ENCODE measurements at places on chromosomes 5 and 9.
A peak's percentile ranks its signal among the peaks of the same experiment; 100 is the strongest.

- no peak for DNase-seq
Measured at GRCh38 chr5:94180761-94181160, 437.6 kb downstream of the KIAA0825 start.

GRCh38 chr9:99826579-99826978 lies 4.9 kb downstream of the NR4A3 start:
- DNase-seq = no peak

DNA sequence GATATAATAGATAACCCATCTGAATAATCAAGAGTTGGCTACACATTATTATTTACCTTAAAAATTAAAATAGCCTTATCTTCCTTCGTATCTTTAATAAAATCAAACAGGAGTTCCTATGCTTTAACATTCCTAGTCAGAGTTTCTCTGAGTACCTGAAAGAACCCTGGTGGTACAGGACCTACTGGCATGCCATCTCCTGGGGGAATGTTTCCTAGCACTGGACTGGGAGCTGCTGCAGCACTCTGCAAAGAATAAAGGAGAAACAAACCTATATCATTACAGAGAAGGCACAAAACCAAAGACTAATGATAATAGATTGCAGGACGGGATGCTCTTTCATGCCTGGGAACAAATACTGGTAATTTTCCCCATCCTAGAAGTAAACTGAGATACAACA lies 119.5 kb upstream of the ACOT12 start:
- no peak for DNase-seq

DNA sequence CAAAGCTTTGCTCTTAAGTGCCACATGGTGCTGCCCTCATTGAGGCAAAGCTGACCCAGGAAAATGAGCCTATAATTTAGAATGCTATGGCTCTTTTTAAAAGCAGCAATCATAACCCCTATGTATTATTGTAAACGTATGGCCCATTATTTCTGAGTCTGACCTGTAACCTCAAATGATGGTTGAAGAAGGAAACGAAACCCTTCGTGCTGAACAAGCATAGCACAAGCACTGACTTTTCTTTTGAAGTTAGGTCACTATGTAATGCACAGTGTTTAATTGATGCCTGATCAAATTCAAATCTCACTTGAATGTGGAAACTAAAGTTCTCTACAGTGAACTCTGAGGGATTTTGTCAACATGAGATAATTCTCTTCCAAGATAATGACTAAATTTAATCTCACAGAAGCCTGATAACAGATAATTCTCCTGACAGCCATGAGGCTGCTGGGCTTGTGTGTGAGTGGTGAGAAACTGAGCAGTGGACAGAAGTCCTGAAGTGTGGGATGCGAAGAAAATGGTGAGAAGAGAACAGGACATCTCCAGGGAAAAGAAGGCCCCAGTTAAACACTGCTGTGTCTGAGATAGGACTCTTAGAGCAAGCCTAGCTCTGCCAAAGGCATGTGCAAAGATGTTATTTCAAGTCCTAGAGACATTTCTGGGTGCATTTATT lies 226.9 kb downstream of the MAN2A1 start:
- DNase-seq = no peak

- no peak for DNase-seq
Measured at GRCh38 chr9:89508951-89509615, 11.2 kb upstream of the SEMA4D start.

DNA sequence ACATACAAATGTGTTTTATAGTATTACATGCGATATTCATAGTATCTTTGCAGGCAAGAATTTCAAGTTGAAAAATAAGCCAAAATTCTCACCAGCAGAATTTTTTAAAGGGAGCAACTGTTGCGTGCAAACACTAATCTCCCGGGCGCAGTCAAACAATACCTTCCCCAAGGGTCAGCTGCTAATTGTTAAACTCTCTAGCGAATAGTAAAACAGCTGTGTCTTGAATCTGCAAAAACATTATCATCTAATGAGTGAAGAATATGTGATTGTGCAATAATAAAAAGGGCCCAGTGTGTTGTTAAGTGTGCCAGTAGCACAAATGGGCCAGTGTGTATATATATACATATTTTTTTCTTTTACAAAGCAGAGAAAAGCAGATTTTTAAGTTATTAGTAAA lies 131.4 kb downstream of the CCDC192 start:
- no peak for DNase-seq

- no peak for DNase-seq
Measured at GRCh38 chr5:67061511-67061910, 135.1 kb downstream of the CD180 start.

DNA sequence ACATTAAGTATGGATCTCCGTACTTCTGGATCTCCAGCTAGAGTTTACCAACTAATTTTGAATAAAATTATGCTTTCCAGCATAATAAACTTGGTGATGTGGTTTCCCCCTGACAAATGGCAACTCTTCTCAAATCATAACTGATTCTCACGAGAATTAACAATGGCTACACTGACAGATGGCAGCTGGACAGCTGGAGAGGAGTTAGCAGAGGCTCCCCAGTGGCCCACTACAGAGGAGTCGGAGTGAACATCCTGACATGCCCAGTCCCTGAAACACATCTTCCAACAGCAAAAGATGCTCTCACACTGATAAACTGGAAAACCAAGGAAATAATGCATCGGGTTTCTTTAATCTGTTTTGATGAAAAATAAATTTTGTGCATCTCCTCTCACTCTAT lies 239.6 kb downstream of the MAN2A1 start:
- no peak for DNase-seq

DNA sequence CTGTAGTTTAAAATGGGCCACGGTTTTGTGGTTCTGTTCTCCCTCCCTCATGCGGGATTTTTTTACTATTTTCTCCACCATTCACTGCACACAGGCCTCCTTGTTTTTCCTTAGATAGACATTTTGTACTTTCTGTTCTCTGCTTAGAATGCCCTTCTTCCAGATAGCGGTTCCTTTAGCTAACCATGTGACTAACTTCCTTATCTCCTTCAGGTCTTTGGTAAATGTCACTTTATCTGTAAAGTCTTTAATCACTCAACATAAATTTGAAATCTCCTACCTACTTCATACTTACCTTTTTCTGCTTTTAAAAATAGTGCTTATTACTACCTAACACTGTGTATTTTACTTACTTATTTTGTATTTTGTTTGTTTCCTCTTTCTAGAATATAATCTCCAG lies 15.0 kb downstream of the FER start:
- DNase-seq = no peak

GRCh38 chr5:84239494-84239893 lies 145.2 kb downstream of the EDIL3 start:
- DNase-seq = no peak

DNA sequence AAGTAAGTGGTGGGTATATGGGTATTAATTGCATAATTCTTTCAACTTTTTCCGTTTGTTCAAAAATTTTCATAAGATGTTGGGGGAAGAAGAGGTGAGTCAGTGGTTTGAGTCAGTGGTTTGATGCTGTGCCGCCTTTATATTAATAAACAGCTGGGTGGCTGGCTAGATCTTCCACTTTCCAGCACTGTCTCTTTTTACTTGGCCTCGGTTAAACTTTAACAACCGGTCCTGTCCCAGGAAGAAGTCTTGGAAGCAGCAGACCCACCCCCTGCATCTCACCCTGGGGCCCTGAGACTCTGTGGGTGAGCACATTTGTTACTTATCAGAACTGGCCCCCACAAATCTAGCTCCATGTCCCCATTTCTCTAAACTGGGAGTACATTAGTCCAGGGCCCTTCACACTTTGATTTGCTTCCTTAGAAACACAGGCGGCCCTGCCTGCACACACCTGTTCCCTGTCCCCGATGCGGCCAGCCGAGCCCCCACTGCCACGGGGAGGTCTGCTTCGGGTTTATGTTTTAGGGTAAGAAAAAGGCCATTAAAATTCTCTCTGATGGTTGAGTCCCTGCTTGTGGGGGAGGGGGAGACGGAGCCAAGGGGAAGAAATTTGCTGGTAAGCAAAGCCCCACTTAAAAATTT lies 90.7 kb downstream of the PTCH1 start:
- no peak for DNase-seq

GRCh38 chr9:128190516-128191405 lies 611 bp downstream of the CIZ1 start:
- no peak for DNase-seq

DNA sequence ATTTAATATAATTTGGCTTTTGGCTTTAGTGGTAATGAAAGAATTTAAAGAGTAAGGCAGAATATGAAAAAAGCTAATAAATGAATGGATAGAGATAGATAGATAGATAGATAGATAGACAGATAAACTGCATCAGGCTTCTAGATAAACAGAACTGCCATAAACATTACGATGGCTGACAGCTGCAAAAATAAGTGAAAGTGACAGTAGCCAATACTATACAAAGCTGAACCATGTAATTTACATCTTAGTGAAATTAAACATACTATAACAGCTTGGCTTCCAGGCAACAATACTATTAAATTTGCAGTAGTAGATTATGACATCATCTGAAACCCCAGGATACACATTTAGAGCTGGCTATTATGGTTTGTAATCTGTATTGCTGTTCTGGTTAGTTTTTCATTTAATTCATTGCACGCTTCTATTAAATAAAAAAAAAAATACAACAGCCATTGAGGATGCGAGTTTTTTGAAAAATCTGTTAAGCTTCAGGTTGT lies 1354.8 kb downstream of the PTPRD start:
- no peak for DNase-seq

DNA sequence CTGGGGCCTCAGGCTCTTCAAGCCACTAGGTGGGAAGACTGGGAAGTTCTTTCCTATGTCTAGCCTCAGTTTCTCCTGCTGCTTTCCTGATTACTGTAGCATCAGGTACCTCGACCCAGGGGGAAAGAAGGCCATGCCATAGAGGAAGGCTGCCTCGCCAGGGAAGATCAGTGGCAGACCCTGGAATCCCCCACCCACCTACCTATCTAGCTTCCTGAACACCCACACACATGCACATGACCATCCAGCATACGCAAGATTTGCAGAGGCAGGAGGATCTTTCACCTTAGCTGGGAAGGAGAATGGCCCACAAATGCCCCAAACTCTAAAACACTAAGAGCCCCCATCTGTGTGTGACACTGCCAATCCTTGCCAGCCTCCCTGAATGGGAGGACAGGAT lies 8.0 kb downstream of the NR5A1 start:
- DNase-seq = no peak

DNA sequence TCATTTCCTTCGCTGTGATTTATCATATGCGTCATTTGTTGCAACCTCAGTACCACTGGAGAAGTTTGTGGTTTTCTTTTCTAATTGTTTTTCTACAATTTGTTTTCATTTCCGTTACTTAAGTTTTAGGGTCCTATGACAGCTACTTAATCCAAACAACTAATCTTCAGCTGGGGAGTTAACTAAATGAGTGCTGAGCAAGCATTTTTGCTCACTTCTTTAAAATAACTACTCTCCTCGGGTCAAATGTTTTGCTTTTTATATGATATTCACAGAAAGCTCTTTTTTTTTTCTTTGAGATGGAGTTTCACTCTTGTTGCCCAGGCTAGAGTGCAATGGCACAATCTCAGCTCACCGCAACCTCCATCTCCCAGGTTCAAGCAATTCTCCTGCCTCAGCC lies 14.6 kb upstream of the ICE1 start:
- no peak for DNase-seq

DNA sequence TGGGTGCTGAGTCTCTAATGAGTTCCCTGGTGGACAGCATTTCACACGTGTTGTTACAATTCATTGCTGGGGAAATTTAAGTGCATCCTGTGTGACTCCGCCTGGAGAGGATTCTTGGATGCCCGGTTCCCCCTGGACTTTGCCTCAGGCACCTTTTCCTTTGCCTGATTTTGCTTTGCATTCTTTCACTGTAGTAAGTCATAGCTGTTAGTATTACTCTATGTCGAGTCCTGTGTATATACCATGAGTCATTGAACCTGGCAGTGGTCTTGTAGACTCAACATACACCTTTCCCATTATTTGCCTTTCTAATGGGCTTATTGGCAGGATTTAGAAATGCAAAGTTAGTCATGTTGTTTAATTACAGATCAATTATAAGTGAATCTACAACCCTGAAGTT lies 81.9 kb upstream of the DHFR start:
- no peak for DNase-seq

DNA sequence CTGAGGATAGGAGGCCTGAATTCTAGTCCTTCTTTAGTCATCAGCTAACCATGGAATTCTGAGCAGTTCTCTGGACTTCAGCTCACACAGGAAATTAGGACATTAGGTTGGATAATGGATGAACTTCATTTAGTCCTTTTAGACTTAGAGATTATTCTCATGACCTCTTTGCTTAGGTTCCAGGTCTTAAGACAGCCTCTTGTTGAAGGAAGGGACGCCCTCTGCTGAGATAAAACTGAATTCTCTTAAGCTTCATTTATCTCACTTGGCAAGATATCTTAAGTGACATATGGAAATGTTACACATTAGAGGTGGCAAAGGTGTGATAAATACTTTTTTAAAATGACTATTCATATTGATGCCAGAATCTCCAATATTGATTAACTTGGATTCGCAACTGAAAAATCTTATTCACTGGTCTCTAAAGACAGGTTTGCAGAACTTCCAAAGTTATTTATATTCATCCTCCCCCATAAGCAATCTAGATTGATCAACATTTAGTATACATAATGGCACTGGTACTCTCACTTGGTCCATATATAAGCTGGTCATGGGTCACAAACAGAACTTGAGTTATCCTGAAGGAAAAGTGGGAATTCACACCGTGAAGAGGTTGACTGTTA lies 16.9 kb upstream of the ZNF366 start:
- peak; percentile 16 for DNase-seq

DNA sequence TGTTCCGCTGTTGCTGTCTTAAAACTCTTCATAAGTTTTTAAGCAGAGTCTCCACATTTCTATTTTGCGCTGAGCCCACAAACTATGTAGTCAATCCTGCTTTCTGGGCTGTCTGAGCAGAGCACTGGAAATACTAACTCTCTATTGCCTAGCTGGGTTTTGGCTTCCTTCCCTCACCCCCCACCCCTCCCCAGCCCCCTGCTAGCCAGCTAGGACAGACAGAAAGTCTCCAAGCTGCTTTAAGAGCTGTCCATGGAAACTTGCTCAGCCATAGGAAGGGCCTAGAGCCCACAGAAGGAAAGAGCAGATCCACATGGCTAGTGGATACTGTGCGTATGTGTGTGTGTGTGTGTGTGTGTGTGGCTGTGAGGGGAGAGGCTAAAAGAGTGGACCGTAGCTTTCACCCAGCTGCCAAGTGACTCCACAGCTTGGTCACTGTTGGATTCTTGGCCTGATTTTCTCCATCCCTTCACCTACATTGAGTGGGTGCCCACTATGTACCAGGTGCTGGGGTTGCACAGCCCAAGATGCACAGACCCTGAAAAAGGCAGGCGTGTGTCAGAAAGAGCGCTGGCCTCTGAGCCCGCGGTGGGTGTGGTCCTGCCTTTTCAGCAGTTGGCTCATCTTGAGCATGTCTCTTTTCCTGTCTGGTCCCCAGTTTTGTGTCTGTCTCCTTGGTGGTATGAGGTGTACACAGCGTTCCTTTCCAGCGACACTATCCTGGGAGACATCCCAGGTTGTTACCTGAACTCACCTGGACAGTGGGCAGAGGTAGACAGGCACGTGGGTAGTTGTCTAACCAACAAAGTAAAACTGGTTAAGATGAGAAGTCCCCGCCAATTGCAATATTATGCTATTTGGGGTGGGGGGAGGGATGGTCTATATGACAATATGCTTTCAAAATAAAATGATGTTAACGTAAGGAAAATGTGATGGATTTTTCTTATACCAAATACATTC lies 5.4 kb upstream of the NKX2-5 start:
- no peak for DNase-seq

GRCh38 chr5:80442742-80443141 lies 34.9 kb downstream of the ZFYVE16 start:
- no peak for DNase-seq
